ENCODE measurements at places on chromosomes 6 and 20.

GRCh38 chr6:117233145-117233544, 32.2 kb upstream of the VGLL2 start:
- no peak for DNase-seq

GRCh38 chr6:105949869-105950268, 136.3 kb upstream of the PRDM1 start:
- DNase-seq: peak; percentile 50

DNA sequence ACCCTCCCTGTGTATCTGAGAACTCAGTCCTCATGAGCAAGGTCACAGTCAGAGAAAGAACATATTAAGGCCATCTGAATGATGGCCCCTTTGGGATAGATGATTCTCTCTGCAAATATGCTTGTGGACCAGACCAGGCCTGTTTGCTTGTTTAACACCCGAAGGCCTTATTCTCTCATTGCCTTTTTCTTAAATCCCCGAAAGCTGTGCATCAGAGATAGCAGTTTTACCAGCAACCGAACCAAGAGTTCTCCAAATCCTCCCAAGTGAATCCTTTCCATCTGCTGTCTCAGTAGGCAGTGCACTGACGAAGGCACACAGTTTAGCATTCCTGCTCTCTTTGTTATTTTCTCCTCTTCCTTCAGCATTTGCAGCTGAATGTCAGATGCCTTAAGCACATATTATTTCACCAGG, 79.8 kb downstream of the TRMT6 start:
- DNase-seq: no peak

DNA sequence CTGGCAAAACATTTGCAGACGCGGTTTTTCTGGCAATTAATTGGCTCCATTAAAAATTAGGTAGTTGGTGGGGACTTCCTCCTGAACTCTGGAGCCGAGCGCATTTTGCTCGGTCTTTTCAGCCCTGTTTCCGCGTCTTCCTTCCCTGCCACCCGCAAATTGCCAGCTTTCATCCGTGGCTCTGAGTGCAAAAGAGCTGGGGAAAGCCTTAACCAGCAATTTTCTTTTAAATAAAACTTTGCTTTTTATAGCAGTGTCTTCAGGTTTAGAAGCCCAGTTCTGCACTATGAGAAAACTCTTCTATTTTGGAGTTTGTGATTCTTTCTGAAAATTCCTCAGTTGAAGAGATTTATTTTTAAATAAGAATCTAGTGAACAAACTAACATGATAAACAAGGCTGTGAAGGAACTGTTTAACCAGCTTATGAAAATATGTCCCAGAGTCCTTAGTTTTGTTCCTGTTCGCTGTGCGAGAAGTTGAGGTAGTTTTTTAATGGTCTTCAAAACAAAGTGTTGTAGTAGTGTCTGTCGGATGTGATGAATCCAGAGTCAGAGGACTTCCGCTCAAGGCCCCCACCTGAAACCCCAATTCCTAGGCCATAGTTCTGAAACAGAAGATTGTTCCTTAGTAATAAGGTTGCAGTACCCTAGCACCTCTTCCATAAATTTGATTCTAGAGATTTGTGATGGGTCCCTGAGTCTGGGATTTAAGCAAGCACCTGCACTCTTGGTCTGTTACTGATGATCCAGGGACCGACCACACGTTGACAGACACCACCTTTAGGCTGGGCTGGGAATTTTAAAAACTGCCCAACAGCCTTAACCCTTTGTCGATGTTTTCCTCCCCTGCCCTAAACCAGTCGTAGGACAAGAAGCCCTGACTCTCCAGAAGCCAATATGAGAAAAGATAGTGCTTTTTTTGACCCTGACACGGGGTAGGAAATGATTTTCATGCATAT, 950 bp downstream of the KCTD20 start:
- no peak for DNase-seq

DNA sequence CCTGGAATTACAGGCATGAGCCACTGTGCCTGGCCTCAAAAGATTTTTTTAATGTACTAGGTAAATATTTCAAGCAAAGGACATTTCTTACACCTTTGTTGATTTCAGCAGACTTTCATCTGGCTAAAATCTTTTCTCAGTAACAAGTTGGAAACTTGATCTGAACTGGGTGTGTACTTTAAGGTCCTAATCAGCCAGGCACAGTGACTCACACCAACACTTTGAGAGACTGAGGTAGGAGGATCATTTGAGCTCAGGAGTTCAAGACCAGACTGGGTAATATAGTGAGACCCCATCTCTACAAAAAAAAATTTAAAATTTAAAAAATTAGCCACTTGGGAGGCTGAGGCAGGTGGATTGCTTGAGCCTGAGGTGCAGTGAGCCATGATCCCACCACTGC, 7.0 kb upstream of the RALGAPA2 start:
- no peak for DNase-seq

DNA sequence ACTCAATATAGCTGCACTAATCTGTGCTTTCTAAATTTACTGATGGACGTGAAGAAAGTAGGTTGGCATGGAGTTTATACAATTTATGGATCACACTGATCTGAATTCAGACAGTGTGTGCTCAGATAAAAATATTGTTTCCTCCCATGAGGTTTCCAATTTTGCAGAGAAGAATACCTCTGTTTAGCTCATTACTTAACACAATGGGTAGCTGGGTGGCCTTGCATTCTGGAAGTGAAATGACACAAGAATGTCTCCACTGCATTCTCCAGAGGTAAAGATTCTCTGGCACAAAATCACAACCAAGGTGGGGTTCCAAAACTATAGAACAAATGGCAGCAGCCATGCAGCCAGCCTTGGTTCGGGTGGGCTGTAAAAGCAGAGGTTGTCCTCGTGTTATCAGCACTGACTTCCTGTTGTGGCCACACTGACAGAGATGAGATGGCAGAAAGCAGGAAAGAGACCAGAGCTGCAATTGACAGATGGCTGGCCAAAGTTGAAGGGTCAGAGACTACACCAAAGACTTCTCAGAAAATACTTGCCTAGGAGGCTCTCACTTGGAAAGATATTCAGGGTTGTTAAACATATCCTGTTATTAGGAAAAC, 50.2 kb downstream of the HDAC2 start:
- DNase-seq: no peak

DNA sequence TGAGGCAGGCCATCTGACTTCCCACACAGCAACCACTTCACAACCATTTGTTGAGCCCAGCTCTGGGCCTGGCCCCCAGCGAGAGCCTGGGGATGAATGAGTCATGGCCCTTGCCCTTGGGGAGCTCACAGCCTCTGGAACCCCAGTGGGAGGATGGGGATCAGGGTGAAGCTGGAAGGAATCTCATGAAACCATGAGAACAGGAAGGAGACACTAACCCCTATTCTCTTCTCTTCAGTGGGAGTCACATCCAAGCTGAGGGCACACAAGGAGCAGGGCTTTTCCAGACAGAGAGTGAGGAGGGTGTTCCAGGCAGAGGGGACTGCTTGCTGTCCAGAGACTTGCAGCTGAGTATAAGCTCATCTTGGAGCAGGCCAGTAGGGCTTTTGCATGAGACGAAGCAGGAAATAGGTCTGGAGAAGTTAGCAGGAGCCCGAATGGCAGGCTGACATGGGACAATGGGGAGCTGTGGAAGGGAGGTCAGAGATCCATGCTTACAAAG, 7.5 kb downstream of the FOXS1 start:
- no peak for DNase-seq

DNA sequence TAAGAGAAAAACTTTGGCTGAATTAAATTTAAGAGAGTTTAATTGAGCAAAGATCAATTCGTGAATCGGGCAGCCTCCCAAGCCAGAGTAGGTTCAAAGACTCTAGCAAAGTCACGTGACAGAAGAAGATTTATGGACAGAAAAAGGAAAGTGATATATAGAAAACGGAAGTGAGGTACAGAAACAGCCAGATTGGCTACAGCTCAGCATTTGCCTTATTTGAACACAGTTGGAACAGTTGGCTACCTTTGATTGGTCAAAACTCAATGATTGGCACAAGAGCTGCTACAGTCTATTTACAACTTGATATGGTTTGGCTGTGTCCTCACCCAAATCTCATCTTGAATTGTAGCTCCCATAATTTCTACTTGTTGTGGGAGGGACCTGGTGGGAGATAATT, 102.6 kb downstream of the PLG start:
- no peak for DNase-seq

- DNase-seq: no peak
These were observed 13.3 kb downstream of the ELOVL5 start for GRCh38 chr6:53335224-53335994.

DNA sequence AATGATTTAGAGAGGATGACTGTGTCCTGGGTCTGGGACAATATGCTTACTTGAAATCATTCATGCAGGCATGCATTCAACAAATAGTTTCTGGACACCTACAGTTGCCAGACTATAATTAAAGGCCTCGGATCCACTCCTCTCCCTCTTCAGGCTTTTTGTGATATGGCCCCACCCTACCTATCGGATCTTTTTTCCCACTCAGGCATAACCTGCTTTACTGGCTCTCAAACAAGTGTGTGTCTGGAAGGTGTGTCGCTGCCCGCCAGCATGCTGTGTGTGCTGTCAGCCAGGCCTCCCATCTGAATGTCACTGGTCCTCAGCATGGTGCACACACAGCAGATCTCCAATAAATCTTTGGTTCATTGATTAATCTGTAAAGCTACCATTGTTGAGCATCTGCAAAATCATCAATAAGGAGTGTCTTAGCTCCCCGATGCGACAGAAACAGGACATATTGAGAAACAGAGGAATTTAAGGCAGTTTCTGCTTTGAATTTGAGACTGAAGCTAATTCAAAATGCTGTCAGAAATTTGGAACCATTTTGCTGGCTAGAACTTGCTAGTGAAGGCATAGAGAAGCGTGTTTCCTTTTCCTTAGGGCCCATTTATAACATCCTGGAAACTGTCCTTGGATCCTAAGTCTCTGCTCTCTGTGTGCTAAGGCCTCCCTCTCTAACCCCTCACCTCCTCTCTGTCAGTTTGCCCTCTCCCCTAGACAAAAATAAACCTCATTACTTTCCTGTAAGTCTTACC, 23.5 kb upstream of the CCN6 start:
- no peak for DNase-seq

DNA sequence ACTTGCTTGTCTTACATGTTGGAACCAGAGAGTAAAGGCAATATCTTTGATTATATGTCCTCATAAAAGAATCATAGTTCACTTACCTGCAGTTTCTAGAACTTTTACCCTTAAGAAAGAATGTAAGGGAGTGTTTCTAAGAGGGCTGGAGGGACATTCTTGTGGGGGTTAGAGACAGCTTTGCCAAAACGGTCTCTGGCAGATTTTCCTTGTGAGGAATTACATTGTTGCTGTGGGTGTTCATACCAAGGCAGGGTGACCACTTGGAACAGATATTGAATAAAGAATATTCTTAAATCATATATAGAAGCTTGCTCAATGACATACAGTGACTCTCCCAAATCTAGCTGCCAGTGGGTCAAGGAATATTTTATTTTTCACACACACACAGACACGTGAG, 517.6 kb upstream of the SOX4 start:
- DNase-seq: no peak

DNA sequence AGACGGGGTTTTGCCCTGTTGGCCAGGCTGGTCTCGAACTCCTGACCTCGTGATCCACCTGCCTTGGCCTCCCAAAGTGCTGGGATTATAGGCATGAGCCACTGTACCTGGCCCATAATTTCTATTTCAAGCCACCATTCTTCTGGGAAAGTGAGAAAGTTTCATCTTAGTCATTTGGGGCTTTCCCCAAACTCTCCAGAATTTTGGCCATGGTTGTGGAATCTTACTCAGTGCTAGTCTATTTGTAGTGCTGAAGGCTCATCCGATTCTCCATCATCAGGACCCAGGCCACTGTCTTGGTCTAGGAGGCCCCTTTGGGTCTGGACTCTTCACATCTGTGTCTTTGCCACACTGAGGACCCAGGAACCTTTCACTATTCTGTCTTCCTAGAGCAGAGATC, 164.9 kb downstream of the EYA2 start:
- no peak for DNase-seq

GRCh38 chr20:37179683-37180524, 556 bp upstream of the MROH8 start:
- no peak for DNase-seq

- no peak for DNase-seq
These were observed 9.8 kb downstream of the VEGFA start for GRCh38 chr6:43779852-43780236.

DNA sequence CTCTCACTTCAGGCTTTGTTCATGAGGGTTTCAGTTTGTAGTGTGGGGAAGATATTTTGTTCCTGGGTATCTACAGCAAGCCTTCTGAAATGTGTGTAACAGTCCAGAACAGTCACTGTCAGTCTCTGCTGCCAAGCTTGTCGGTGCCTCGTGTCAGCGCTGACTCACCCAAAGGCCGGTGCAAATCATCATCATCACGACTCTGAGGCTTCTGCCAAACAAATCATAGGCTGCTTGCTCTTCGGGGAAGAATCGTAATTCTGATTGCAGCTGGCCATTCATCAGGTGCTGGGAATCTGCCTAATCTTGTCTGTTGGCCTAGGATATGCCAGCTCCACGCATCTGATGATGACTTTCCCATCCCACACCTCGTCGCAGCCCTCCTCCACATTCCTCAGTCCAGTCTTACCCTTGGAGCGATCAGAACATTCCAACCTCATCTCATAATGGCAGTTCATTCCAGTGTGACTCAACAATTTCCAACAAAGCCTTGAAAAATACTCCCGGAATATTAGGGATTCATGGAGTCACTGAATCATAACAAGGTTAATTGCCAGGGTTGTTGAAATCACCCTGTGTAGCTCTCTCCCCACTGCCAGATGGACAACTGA, 40.9 kb downstream of the ALDH8A1 start:
- no peak for DNase-seq

GRCh38 chr6:30356536-30356935, 11.6 kb downstream of the RPP21 start:
- no peak for DNase-seq

DNA sequence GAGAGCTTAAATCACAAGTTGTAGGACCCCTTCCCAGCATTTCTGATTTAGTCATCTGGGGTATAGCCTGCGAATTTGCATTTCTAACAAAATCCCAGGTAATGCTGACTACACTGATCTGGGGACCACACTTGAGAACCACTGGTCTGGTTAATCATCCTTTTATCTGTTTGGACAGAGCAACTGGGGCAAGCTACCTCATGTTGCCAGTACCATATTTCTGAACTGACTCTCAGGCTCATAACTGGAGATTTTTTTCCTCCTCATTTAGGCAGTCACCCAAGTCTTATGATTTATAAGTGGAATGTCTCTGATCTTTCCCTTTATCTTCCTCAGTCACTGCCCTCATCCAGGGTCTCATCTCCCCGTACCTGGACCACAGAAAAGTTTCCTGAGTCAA, 12.0 kb upstream of the GTF3C6 start:
- DNase-seq: no peak

DNA sequence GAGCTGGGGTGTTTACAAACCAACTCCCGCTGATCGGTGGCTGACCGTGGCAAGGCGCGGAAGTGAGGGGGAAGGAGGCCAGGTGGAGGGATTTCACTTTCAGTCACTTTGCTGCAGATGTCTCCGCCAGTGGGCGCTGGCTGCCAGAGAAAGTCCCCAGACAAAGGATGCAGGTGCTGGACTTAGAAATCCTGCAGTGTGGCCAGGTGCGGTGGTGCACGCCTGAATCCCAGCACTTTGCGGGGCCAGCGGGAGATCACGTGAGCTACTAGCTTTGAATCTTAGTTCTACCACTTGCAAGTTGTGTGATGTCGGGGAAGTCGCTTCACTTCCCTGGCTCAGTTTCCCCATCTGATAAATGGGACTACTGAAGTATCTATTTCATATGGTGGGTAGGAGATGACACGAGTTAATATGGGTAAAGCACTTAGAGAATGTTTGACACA, 180.4 kb downstream of the ZNF217 start:
- peak; percentile 83 for DNase-seq

- DNase-seq: no peak
These were observed 911.1 kb upstream of the MAN1A1 start for GRCh38 chr6:120260636-120261035.
